ENCODE measurements at places on chromosomes 6 and 20.
A peak's percentile ranks its signal among the peaks of the same experiment; 100 is the strongest.

DNA sequence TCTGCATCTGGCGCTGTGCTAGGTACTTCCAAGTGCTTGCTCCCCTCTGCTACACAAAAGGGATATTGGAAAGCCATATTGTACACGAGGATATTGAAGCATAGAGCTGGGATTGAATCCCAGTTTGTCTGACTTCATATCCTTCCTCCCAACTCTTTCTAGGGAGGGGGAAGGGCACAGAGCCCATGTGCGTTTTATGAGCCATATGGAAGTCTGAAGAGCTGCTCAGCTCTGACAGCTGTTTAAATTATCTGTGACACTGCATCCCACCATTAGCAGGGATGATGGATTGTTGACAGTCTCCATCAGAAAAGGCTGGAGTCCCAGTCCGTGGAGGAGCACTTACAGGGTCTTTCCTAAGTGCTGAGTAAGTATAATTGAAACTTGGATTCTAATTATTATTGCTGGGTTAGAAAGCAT is 18.4 kb downstream of the TIAM2 start:
- DNase-seq = no peak

- DNase-seq = no peak
Observed at GRCh38 chr20:20802328-20802727, 89.9 kb upstream of the RALGAPA2 start.

DNA sequence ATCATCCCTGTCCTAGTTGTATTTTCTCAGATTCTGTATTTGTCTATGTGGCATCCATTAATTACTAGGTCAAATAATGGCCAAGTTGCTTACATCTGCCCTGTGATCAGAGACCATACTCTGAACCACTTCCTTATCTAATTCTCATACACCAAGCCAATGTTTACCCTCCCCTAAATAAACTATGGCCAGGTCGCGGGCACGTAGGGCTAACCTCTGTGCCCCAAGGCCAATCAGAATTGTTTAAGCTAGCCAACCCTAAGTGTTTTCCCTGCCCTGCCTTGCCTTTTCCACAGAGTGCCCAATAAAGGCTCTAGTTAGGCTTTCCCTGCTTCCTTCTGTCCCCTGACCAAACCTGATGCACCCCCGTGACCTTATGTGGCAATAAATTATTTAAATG is 2.8 kb upstream of the CALHM4 start:
- DNase-seq = no peak

DNA sequence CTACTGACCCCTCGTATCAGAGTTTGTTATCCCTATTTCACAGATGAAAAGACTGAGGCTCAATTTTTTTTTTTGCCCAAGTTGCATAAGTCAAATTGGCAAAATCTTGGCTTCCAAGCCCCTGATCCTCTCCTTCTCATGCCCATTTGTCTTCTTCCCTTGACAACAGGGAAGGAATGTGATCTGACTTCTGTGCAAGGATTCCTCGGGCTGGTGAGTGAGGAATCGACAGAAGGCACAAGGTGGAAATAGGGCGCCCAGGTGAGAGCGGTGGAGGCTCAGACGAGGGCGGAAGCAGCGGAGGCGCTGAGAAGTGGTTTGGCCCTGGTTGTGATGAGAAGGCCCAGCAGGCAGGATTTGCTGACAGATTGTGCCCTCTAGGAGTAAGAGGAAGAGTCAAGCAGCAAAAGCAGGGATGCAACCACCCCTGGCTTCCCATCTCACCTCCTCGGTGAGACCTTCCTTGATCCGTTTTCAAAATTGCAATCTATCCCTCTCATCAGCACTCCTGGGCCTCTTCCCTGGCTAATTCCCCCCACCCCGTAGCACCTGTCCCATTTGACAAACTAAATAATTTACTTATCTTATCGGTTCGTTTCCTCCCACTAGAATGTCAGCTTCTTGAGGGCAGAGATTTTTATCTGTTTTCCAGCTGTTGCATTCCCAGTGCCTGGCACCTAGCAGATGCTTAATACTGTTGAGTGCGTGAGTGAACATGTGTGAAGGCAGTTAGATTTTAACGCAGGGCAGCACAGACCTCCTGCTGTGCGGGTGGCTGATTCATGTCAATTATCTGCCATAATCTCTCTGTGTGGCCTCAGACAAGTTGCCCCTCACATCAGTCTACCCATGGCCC is 3.7 kb upstream of the SIRPA start:
- DNase-seq = no peak

GRCh38 chr20:63167918-63168520 is 47.9 kb downstream of the YTHDF1 start:
- DNase-seq = no peak

- no peak for DNase-seq
Observed at GRCh38 chr6:6682225-6682624, 93.7 kb downstream of the LY86 start.

DNA sequence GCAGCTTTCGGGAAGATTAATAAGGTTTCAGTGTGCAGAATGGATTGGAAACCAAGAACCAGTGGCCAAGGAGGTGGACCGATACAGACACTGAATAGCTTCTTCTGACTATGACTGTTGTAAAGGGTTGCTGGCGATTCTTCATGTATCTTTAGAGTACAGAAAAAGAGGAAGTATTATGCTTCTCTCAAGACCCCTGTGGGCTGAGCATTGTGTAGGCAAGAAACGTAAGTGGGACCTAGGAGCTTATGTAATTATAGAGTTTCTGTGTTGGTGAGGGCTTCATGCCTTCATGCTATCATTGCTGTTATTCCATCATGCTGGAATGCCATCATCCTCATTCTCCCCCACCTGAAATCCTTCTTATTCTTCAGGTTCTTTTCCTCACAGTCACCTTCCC is 105.4 kb upstream of the AKIRIN2 start:
- no peak for DNase-seq

GRCh38 chr6:71289039-71289801 is 609 bp downstream of the OGFRL1 start:
- peak; percentile 28 for DNase-seq

DNA sequence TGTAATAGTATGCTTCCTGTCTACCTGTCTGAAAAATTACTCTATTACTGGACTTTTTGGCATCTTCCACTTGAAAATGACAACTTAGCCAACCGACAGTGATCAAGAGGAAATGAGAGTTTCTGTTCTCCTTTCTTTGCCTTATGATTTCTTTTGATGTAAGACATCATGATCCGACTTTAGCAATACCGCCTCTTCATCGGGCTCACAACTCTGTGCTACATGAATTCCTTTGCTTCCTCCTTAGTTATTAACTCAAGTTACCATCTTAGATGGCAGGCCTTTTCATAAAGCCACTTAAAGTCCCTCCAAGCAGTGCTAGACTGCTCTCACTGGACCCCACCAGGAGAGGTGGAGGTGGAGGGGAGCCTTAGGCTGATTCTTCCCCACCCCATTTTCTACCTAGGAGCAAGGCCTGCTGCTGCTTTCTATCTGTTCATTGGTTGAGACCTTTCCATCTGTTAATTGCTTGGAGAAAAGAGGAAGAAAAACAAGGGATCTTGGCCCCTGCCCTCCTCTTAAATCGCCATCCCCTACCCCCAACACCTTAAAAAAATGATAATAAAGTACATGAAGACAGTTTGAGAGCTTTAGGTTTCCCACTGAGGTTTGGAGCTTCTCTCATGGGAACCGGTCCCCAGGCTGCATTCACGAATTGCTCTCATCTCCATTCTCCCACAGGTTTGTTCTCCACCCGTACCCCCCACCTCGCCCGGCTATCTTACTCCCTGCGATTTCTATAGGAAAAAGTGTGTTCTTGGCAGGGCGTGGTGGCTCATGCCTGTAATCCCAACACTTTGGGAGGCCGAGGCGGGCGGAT is 21.6 kb upstream of the MCM3 start:
- peak; percentile 38 for DNase-seq

DNA sequence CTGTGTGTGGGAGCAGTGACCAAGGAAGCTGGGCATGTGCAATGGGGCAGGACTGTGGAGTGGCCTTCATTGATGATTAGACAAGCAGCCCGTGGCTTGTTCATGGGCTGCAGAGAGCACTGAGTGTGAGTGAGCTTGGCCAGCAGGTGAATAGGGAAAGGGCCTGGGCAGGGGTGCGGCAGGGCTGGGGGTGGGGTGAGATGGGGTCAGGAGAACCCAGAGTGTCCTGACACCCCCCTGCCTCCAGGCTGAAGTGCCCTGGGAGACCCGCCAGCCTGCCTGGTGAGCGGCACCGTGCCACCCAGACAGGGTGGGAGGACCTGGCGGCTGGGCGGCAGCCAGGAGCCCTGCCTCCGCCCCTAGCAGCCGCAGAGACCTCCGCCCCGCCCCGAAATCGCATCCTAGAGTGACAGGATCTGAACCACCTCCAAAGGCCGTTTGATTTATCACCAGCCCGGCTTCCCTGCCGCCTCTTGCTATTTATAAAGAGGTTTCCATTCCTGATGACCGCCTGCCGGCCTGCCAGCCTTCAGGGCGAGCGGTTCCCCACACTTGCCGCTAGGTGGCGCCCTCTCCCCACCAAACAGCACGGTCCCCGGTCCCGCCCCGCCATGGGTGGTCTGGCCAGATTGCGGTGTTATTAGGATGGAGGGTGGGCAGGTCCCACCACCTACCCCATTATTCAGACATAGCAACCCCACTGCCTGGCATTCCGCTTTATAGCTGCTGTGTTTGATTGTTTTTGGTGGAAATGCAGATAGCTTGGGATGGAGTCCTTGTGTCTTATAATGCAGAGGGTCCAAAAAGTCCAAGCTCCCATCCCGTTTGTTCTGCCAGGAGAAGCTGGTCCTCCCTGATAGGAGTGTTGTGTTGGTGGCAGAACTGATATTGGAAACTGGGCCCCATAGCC is 3.5 kb downstream of the MYLK2 start:
- peak; percentile 66 for DNase-seq

- DNase-seq = no peak
Observed at GRCh38 chr6:30053682-30054081, 7.4 kb upstream of the POLR1H start.

DNA sequence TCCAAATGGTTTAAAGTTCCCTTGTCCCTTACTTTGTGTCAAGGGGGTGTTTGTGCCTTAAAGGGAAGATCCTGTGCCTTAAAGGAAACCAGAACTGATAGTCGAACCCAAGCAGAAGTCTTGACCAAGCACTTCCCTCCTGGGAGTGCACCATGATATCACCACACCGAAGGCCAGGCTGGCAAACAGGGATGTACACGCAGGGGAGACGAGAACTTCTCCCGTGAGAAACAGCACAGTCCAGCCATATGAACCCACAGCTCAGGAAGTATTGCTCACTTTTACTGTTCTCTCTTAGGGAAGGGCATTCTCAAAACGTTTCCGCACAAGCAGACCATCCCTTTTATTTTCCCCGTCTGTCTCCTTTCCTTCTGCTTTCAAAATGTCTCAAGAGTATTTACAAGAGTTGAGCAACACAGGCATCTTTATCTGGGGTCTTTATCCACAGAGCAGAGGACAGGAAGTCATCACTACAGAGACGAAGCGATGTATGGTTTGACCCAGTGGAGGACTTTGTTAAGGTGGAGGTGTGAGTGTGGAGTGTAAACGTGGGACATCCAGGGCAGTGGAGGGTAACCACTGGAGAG is 12.8 kb upstream of the SERPINB1 start:
- no peak for DNase-seq

DNA sequence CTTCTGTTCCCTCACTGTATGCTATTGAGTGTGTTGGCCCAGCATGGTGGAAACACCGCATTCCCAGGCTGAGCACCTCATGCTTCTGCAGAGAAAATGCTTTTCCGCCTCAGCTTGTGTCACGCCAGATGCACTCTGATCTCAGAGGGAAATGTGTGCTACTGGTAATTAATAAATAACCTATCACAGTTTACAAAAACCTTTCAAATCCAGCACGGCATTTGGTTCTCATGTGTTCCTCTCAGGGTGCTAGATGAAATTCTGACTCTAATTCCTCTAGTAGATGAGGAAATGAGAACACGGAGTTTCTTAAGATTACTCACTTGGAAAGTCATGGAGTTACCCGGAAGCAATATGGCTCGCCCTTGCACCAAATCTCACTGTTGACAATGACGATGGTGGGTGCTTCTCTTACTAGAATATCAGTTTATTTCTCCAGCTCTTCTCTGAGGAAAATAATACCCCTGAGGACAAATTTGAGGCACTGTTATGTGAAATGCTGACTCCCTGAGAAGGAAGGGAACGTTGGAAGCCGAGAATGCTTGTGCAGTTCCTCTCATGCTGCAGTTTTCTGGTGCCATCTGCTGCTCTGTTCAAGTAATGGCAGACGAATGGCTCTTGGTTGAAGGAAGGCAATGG is 116.6 kb downstream of the RNF144B start:
- peak; percentile 39 for DNase-seq

Data from CD4-positive, alpha-beta T cell treated with Interleukin-2 at 100 ng/mL for 4 hours (primary cell).